ENCODE measurements at places on chromosomes 2 and 18.

DNA sequence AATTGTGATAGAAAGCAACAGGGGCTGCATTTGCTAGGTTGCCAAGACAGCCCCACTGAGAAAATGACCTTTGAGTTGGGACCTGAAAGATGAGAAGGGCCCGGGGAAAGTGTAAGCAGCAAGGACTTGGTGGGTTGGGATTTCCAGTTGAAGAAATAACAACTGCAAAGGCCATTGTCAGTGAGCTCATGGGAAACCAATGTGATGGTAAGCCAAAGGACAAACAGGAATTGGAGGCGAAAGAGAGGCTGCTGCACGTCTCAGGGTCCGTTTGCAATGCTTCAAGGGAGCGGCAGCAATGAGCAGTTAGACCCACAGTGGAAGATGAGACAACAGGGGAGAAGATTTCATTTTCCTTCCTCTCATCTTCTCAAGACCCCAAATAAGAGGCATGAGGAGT, 51.5 kb upstream of the RGPD4 start:
- no peak for DNase-seq

DNA sequence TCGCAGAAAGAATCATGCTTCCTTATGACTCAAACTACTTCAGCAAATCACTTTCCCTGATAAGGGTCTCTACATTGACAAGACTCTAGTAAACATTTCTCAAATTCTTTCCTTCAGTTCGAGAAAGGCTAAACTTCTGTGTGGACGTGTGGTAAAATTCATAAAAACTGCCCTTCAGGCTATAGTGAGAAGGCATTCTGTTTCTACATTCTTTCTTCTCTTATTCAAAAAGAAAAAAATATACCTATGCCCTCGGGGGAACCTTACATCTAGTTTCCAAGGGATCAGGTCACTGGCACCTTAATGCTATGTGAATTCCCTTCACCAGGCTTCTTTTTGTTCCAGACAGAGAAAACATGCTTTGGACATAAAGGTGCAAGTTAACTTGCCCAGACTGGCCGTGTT, 4.9 kb downstream of the VIT start:
- no peak for DNase-seq

GRCh38 chr2:180562378-180562777, 418.0 kb upstream of the UBE2E3 start:
- DNase-seq, result no peak

DNA sequence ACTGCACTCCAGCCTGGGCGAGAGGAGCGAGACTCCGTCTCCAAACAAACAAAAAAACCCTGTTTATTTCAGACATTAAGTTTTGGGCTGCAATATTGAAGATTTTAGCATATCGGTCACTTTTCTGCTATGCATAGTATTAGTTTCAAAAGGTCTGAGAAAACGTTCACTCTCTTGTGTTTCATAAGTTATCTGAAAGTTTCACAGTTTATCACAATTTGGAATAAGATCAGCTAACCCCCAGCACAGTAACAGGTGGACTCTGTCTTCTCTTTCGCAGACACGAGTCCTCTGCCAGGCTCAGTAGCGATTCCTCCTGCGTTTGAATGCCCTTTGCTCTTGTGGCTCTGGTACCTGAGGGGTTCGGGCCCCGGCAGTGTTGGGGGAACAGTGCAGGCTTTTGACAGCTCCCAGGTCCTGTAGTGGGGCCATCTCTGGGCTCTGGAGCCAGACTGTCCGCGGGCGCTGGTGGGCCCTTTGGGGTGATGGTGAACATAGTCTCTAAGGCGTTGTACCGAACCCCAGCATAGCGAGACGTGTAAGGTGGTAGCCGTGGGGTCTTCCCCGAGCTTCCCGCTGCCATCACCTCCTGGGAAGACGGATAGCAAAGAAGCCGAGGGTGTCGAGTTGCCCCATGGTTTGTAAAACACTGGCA, 20.4 kb downstream of the NFATC1 start:
- DNase-seq, result no peak

DNA sequence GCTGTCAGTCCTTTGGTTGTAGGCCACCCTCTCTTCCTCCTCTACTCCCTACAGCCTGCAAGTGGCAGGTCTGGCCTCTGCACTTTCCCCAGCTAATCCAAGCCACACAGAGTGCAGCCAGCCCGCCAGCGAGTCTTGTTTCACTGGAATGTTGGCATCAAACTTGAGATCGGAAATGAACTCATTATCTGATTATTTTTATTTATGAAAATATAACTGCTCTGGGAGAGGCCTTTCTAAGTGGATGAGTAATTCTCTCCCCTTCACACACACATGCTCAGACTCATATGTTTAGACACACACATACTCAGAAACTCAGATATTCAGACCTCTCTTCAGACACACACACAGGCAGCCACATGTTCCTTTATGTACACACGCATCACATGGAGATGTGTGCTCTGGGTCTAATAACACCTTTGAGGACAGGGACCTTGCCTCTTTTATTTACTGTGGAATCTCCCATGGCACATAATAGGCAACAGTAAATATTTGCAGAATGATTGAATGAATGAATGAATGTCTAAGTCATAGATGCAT, 151.3 kb downstream of the ZFP36L2 start:
- DNase-seq, result no peak
